ENCODE measurements at places on chromosomes 4 and X.
A peak's percentile ranks its signal among the peaks of the same experiment; 100 is the strongest.

GRCh38 chr4:153439831-153440230, 26.3 kb upstream of the TMEM131L start:
- DNase-seq: no peak

- no peak for DNase-seq
Observed at GRCh38 chr4:148692242-148692641, 250.0 kb upstream of the NR3C2 start.

GRCh38 chr4:39950861-39951481, 26.7 kb downstream of the PDS5A start:
- DNase-seq: no peak

DNA sequence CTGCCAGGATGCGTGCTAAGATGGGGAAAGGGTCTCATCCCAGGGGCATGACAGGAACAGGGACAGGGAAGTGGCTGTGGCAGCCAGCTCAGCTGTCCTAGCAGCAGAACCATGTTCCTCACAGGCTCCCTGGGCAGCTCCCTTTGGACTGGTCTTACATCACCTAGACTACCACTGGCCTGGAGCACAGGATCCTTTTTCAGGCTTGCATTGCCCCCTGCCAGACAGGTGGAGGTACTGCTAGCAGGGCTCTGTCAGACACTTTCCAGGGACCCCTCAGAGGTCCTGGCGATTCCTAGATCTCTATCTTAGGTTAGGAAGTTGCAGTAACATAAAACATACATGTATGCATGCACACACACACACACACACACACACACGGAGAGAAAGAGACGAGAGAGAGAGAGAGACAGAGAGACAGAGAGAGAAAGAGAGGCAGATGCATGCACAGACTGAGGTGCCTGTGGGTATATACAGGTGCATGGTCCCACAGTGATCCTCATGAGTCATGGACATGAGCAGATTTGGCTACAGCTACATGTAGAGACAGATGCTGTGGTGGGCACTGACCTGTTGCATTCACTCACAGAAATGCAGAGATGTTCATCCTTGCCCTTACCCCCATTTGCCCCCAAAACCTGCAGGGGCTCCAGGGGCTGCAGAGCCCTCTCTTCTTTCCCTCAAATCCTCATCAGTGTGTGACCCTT, 63.6 kb downstream of the STARD8 start:
- peak; percentile 82 for DNase-seq

- DNase-seq: peak; percentile 42
Observed at GRCh38 chr4:4694296-4694772, 152.5 kb upstream of the STX18 start.

GRCh38 chrX:154597221-154597620, 12.3 kb downstream of the CTAG1A start:
- DNase-seq: no peak

DNA sequence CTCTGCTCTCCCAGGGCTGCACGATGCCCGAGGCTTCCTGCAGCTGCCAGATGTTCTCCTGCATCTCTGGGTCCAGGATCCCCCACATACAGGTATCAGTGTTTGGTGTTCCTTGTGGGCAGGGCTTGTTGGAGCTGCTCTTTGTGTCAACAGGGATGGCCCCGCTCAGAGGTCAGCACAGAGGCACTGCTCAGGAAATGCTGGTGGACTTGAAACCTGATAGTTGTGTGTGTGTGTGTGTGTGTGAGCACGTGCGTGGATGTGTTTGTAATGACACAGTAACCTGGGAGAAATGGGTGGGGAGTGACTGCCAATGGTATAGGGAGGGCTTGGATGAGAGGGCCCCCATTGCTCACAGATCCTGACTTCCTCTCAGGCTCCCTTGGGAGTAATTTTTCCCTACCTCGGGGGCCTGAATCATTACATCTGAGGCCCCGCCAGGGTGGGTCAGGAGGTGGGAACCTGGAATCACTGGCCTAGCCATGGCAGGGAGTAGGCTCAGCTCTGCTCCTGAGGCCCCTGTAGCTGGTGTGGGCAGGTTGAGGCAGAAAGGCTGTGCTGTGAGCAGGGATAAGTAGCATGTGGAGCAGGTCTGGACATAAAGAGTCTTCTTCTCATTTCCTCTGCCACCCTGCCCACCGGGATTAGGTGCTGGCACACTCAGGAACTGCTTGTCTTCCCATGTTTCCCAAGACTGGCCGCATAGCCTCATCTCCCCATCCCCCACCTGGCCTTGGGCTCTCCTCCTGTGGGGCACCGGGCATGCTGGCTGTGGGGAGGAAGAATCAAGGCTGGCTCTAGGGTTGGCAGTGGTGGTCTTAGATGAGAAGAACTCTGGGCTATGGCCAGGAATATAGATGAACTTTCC, 2.5 kb upstream of the EFNB1 start:
- DNase-seq: peak; percentile 51

GRCh38 chr4:117357437-117357836, 272.1 kb upstream of the TRAM1L1 start:
- no peak for DNase-seq

DNA sequence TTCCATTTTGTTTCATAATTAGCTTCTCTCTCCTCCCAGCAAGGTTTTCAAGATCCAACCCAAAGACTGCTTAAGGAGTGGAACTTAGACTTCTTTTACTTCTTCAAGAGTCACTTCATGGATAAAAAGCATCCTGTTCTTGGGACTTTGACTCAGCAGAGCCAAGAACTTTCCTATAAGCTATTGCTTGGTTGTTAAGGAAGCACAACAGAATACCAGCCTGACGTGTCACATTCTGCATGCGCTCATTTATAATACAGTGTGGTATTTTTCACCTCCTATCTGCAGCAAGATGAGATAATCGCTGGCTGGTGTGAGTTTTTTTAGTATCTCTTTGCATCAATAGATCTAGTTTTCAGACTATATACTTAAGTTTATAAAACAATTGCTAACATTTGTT, 152.1 kb downstream of the PALLD start:
- DNase-seq: no peak

GRCh38 chr4:168619266-168619631, 122.4 kb downstream of the PALLD start:
- DNase-seq: peak; percentile 3

- DNase-seq: no peak
Observed at GRCh38 chr4:158055668-158056067, 117.2 kb downstream of the GASK1B start.

GRCh38 chr4:52853351-52853750, 8.8 kb upstream of the RASL11B start:
- no peak for DNase-seq

DNA sequence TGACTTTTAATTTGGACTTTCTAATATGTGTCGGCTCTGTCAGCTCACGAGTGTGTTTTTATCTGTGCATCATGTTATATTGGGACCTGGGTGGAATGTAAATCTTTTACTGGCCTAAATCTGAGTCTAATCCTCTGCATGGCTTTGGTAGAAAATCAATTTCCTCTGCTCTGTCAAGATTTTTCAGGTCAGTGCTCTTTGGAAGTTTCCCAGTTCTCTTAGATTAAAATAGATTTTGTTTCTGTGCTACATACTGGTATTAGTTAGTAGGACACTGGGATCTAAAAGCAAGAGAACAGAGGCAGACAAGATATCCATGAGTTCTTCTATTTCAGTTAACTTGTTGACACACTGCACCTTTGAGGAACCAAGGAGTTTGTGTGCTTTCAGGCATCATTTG, 39.7 kb downstream of the REPS2 start:
- no peak for DNase-seq

DNA sequence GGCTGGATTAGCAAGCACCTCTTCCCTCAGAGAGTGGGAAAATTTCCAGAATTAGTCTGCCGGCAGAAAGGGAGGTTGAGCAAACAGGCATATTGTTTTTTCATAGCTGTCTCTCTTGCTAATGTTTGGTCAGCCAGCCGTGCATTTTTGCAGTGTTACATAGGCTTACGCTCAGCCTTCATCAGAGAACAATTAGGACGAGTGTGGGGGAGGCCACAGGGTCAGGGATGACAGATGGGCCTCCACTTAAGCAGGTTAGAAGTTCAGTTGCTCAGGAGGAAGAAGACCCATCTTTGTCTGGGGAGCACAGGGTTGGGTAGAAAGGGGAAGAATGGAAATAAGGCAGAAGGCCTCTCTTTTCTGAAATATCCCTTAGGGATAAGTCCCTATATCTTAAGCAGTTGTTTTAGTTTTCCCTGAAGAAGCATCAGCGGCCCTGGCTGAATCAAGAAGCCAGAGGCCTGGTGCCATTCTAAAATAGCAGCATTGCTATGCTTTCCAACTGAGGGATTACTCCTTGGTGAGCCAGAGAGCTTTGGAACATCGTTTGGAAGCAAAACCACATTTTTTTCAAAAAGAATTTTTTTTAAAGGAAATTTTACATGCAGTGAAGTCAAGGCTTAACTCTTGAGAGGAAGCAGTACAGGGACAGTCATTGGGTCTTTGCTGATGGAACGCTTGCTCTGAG, 118.8 kb downstream of the SMIM20 start:
- DNase-seq: peak; percentile 76

DNA sequence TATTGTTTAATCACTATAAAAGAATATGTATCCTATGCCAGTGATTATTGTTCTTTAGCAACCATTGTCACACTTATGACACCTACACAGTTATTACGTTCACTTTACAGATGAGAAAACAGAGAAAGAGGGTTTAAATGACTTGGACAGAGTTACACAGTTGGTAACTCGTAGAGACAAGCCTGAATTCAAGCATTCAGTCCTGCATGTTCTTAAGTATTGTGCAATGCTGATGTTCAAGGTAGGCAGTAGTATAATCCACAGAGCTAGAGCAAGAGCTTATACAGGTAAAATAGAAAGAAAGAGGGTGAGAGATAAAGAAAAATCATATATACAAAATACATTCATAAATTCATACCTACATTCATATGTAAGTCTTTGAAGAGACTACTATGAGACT, 249.8 kb upstream of the ANXA10 start:
- DNase-seq: no peak

- no peak for DNase-seq
Observed at GRCh38 chr4:133095591-133095990, 53.5 kb upstream of the PCDH10 start.

DNA sequence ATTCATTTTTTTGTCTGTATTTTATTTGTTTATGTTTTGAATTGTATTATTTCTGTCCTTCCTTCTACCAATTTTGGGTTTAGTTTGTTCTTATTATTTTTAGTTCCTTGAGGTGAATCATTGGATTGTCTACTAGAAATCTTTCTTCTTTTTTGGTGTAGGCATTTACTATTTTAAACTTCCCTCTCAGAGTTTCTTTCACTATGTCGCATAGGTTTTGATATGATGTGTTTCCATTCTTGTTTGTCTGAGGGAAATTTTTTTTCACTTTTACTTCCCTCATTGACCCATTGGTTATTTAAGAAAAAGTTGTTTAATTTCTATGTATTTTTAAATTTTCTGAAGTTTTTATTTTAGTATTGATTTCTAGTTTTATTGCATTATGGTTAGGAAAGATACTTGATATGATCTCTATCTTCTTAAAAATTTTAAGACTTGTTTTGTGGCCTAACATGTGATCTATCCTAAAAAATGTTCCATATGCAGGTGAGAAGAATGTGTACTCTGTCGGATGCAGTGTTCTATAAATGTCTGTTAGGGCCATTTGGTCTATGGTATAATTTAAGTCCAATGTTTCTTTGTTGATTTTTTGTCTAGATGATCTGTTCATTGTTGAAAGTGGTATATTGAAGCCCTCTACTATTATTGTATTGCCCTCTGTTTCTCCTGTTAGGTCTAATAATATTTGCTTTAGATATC, 68.8 kb downstream of the IL15 start:
- no peak for DNase-seq

DNA sequence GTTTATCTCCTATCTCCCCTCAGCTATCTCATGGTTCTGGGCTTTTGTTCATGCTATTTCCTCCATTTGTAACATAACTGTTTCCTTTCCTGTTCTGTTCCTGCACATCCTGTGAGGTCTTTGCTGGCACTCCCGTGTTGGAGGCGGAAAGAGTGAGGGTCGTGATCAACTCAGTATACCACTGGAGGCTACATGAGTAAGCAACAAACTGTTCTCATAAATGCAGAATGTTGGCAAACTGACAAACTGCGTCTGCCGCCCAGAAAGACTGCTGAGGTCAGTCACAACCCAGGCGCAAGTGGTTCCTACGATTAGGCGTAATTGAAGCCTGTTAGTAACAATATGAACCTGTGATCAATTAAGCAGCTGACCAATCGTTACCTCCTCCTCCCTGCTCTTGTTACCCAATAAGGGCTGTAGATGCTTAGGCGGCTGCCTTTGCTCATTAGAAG, 48.8 kb downstream of the C4orf33 start:
- no peak for DNase-seq

DNA sequence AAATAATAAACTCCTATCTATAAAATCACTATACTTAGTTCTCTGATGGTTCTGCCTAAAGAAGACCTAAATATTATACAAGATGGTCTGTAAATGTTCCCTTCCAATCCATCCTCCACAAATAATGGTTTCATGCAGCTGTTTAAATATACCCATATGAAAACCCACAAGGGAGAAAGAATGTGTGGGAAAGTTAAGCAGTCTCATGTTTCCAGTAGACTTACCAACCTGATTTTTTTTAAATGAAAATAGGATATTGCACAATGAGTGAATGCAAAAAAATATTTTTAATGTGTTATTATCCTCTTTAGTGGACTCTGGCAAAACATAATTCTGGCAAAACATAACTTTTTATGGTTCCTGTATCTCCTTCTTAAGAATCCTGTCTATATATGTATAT, 23.3 kb downstream of the CAMK2D start:
- peak; percentile 17 for DNase-seq

- DNase-seq: no peak
Observed at GRCh38 chr4:94345266-94345665, 2.6 kb upstream of the HPGDS start.
